Right renal cortex interstitium (tissue), 3 donors: ENCODE measurements at places on chromosomes 5 and 9. TPM values are rescaled to one million over a fixed set of nuclear protein-coding genes. Genes with fewer than 3 reads are reported as not detected.

IL11RA gene
- 44.1 TPM for polyA plus RNA-seq

CNTRL gene
- polyA plus RNA-seq: 31.1 TPM

IL31RA gene
- 0.14 TPM for polyA plus RNA-seq

URM1 gene
- polyA plus RNA-seq: 51.4 TPM

KCNT1 gene
- polyA plus RNA-seq: 0.08 TPM

RIOK2 gene
- 47.9 TPM for polyA plus RNA-seq

ZNF366 gene
- polyA plus RNA-seq: 4.0 TPM

PSD2 gene
- polyA plus RNA-seq: 1.3 TPM

ZFP2 gene
- polyA plus RNA-seq: 8.1 TPM

MAMDC2 gene
- 8.6 TPM for polyA plus RNA-seq

ITGA1 gene
- 51.1 TPM for polyA plus RNA-seq

ELOVL7 gene
- 18.6 TPM for polyA plus RNA-seq

RRAGA gene
- 107 TPM for polyA plus RNA-seq

GRCh38 chr9:107218829-107219485, 64.1 kb upstream of the RAD23B start:
- no peak for DNase-seq

DNA sequence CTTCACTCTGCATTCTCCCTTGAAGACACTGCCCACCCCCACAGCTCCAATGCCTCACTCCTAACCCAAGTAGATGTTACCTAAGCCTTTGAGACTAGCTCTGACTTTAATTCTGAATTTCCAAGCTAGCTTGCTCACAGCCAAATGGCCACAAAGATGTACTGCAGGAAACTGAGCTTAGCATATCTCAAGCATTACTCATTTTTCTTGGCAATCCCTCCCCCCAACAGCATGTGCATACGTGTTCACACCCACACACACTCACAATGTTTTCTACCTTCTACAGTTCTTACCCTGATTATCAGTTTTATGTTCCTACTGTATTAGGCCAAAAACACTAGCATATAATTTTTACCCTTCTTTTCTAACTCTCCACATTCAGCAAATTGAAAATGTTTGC, 13.7 kb upstream of the GRIA1 start:
- DNase-seq: no peak

DNA sequence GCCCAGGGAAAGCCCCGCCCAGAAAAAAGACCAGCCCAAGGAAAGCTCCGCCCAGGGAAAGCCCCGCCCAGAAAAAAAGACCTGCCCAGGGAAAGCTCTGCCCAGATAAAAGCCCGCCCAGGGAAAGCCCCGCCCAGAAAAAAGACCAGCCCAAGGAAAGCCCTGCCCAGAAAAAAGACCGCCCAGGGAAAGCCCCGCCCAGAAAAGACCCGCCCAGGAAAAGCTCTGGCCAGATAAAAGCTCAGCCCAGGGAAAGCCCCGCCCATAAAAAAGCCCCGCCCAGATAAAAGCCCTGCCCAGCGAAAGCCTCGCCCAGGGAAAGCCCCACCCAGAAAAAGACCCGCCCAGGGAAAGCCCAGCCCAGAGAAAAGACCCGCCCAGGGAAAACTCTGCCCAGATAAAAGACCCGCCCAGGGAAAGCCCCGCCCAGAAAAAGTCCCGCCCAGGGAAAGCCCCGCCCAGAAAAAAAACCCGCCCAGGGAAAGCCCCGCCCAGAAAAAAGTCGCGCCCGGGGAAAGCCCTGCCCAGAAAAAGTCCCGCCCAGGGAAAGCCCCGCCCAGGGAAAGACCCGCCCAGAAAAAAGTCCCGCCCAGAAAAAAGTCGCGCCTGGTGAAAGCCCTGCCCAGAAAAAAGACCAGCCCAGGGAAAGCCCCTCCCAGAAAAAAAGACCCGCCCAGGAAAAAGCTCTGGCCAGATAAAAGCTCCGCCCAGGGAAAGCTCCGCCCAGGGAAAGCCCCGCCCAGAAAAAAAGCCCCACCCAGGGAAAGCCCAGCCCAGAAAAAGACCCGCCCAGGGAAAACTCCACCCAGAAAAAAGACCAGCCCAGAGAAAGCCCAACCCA, 11.9 kb downstream of the GRIN1 start:
- DNase-seq: no peak

DNA sequence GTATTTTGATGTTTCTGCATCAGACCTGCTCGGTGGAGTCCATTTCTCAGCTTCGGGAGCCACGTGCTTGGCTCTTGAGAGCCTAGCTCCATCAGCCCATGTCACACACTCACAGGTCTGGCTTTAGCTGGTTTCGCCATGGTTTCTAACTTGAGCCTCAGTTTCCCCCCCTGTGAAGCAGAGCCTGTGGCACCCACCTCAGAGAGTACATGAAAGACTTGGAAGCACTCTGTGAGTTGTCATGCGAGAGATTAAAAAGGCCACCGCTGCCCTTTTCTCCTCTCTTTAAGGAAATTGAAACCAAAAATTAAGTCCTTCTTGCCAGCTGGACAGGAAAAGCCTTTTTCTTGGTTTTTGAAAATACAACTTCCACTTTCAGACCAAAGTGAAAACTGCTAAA, 8.8 kb downstream of the TENT4A start:
- no peak for DNase-seq

DNA sequence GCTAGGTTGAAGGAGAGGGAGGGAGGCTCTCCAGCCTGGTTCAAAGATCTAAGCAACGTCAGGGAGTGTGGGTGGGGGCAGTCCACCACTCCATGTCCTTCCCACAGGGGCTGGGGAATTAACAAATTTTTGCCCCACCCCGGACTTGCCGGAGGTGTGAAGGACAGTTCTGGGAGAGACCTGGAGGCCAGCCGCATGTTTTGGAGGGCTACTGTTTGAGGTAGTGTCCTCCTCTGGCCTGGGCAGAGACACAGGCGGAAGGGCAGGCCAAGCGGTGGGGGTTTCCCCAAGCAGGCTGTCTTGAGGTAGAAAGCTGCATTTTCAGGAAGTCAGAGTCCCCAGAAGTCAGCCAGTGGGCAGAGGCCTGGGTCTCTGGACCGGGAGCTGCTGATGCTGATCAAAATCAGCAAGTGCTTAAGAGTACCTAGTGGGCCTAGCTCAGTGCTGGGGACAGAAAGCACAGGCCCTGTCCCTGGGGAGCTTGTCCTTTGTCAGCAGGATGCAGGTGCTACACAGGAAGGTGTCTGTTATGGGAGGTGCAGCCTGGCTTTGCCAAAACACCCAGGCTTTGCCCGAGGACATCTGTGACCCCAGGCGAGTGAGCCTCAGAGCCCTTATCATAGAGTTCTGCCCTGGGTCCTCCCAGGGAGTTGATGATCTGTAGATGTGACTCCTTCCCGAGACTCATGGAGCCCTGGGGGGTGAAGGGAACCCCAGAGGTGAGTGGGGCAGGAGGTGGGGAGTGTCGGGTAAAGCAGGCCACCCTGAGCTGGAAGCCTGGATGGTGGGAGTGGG, 18.5 kb downstream of the JADE2 start:
- no peak for DNase-seq

GRCh38 chr5:66795682-66796081, 199.5 kb downstream of the MAST4 start:
- DNase-seq: no peak

DNA sequence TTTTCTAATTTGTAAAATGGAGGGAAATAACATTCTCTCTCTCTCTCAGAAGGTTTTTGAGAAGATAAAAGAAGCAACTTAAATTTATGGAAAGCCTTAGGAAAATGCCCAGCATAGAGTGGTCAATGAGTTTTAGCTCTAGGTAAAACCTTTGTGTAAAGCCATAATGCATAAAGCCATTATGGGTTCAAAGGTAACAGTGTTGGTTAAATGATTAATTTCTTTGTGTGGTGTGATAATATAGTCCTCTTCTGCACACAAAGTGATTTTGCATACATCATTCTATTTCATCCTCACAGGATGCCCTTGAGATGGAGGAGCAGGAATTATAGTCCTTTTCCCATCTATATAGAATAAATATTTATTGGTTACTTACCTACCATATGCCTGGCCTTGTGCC, 602.9 kb downstream of the CSNK1G3 start:
- DNase-seq: no peak

- no peak for DNase-seq
These were observed 170.4 kb upstream of the OTULINL start for GRCh38 chr5:14411216-14411615.

DNA sequence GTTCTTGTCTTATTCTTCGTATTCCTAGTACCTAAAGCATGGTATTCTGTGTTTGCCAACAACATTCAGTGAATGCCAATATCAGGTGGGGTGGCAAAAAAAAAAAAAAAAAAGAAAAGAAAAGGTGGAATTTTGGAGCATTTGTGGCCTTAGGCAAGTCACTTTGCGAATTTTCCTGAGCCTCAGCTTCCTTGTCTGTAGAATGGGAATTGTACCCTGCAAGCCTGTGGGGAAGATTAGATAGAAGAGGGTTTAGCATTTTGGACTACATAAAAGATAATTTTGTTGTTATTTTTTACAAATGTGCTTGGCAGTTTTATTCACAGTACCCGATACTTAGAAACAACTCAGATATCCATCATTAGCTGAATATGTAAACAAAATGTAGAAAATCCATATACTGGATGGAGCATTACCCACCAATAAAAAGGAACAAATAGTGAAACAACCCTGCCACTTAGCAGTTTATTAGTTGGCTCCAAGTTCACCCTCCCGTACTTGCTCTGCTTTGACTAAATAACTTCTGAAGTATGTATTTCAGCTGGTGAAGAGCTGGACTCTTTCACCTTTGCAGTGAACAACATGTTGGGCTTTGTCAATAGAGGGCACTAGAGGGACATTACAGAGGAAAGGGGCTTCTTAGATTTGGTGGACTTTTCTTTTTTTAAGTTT, 13.6 kb downstream of the UBE2D2 start:
- no peak for DNase-seq

DNA sequence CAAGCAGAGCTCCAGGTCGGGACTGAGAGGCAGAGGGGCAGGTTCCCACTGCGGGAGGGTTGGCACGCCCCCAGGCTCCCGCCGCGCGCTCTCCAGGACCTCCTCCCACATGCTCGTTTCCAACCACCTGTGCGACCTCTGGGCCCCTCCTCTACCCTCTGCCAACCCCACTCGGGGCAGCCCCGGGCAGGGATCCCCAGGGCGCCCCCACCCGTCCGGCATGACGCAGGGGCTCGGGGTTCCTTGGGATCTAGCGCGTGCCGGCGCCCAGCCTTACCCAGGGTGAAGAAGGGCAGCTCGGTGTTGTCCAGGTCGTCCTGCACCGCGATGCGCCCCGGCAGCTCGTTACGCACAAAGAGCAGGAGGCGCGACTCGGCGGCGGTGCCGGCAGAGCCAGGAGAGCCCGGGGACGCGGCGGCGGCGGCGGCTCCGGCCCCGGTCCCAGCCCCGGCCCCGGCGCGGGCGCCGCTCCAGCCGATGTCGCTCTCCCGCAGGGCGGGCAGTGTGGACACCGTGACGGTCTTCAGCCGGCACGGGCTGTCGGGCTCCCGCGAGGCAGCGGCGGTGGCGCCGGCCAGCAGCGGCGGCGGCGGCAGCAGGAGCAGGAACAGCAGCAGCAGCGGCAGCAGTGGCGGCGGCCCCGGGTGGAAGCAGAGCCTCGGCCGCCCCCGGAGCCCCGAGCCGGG, 494 bp downstream of the ASTN2 start:
- no peak for DNase-seq

- DNase-seq: no peak
These were observed 303.8 kb downstream of the EDIL3 start for GRCh38 chr5:84080908-84081307.

- DNase-seq: no peak
These were observed 44.6 kb downstream of the POC5 start for GRCh38 chr5:75672616-75673015.

DNA sequence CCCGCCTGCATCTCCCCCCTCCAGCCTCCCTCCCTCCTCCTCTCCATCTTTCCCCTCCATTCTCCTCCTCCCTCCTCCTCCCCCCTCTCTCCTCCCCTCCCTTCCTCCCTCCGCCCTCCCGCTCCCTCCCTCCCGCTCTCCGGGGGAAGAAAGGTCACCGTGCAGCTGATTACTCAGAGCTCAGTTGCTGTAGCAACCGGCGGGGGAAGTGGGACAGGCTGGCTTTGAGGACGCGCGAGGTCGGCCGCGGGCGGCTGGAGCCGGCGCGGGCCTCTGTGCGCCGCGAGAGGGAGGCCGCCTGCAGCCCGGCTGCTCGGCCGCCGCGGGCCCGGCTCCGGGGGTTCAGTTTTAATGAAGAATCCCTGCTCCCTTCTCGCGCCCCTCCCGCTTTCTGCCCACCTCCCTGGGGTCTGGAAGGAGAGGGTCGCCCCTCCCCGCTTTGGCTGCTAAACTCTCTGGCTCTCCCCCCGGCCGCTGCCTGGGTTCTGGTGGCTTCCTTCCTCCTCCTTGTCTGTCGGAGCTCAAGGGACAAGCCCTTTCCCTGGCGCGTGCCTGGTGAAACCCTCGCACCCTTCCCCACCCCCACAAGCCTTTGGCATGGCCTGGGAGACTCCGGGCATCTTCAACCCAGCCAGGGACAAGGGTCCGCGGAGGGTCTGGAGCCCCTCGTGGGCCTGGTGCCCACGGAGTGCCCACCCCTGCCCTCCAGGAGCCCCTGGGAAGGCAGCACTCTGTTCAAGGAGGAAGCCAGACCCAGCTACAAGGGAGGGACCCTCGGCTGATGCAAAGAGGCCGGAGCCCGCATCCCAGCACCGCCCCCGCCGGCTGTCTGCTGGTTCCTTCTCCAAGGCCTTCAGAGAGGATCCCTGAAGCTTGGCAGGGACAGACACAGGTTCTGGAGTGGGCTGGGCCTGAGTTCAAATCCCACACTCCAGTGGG, 160.3 kb downstream of the C9orf50 start:
- peak; percentile 99 for DNase-seq

DNA sequence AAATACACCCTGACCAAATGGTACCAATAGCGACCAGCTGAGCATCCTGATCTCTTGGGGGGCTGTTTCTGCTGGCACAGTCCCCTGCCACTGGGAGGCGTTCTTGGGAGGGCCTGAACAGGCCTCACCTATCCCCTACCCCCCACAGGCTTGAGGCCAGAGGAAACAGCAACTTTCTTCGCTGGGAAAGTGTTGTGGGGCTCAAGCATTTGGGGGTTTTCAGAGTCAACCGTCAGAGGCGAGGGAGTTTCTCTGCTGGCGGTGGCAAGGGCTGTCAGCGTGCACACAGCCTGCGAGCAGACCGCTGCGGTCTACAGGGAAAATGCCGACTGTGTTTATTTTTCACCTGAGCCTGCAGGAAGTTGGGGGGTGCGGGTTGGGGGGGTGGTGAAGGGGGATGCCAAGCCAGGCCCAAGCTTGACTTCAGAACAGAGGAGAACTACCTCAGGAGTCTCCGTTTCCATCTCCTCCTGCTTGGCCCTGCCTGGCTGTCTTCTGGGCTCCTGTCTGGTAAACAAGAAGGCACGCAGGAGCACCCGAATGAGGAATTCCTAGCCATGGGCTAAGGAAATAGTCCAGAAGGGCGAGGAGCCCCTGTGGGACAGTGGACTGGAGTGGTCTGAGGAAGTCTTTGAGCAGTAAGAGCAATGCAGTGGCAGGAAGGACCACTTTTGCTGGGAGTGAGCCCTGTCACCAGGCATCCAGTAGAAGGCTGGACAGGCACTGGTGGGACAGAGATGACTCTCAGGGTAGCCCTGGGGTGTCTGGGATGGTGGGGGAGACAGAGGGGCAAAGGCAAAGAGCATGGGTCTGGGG, 18.1 kb downstream of the TCF7 start:
- no peak for DNase-seq

DNA sequence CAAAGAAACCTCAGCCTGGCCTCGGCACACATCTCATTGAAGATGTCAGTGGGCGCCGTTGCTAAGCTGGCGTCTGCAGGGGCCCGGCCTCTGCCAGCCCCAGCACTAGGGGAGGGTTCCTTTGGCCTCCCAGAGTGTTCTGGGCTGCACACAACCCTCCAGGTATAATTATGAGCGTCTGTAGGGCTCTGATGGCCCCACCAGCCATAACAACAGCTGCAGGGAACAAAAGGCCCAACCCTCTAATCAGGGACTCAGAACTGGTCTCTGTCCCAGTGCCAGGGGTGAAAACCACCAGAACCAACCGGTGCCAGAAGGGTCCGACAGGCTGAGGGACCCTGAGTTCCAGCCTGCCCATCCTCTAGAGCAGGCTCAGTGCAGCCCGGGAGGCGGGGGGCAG, 39.5 kb upstream of the SLC12A7 start:
- DNase-seq: no peak
